Activated naive CD4-positive, alpha-beta T cell (primary cell): ENCODE measurements at places on chromosomes 2 and 18.
A peak's percentile ranks its signal among the peaks of the same experiment; 100 is the strongest.

DNA sequence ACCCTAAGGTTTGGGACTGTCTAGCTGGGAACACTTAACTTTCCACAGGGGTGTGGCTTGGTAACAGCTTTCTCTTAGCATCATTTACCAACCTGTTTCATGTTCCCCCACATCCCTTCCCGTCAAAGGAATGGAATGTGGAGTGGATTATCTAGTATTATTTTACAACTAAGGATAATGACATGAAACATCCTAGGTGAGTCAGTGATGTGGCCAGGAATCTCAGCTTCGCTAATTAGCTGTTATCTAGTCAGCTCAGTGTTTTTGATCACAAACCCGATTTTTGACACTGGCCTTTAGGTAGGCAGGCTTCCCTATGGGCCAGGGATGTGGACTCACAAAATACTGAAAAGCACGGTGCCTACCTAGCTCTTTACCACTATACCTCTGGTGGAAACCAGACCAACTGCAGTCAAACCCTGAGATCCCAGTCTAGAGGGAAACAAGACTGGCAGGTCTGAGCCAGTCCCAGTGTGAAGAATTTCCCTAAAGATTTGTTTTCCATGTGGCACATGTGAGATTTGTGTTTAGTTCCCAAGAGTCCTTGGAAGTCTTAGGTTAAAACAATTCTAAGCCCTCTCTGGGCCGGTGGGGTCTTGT is 2.8 kb upstream of the NRP2 start:
- DNase-seq, result no peak

DNA sequence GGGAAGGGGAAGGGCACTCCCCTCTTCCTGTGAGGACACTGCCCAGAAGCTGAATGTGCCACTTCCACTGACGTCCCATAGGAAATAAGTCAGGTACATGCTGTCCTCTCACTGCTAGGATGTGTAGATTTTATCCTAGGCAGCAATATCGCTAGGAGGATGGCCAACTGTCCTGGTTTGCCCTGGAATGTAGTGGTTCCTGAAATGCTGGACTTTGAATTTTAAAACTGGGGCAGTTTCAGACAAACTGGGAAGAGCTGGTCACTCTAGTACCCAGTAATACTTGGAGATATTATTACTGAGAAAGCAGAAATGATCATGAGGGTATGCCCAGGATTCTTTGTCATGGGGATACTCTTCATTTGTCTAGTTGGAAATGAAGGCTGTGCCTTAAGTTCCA is 5.4 kb upstream of the KCNS3 start:
- no peak for DNase-seq

DNA sequence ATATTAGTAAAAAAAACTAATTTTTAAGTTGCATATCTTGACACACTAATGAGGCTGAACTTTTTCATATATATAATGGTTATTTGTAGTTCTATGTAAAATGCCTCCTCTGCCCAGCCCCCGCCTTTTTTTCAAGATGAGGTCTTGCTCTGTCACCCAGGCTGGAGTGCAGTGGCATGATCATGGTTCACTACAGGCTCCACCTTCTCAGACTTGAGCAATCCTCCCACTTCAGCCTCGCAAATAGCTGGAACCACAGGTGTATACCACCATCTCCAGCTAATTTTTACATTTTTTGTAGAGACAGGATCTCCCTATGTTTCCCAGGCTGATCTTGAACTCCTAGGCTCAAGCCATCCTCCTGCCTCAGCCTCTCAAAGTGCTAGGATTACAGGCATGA is 24.3 kb downstream of the ATF2 start:
- DNase-seq, result no peak

GRCh38 chr2:85390941-85391669 is 19.1 kb downstream of the CAPG start:
- peak; percentile 15 for DNase-seq

GRCh38 chr2:202267495-202267894 is 1.9 kb downstream of the NOP58 start:
- DNase-seq, result no peak
